ENCODE measurements at places on chromosomes 6 and 20.

DNA sequence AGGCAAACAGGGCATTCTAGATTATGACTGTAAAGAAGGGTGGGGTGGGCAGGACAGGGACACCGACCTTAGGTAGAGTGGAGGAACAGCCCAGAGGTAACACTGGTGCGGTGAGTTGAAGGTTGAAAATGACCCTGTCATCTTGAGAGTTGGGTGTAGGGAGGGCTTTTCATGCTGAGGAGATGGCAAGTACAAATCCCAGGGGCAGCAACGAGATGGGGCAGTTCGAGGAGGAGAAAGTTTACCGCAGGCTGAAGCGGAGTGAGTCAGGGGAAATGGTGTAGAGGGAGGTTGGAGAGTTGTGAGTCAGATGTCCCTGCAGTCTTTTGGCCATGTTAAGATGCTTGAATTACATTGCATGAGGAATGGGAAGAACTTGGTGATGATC lies 101.1 kb downstream of the HIVEP1 start:
- no peak for DNase-seq

DNA sequence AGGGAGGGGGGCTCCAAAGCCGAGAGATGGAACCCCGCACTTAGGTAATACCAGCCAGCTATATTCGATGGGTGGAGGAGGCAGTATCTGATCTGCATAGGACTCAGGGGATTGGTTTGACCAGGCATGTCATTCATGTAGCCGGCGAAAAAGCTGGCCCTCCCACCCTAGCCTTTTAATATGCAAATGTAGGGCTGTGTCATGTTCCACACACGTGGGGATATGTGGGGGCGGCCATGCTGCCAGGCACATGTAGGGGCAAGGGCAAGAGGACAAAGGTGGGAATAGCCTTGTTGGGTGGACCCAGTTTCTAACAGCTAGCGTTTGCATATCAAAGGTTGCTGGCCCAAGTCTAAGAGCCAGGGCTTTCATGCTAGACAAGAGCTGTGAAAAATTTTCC lies 39.1 kb upstream of the DDR1 start:
- no peak for DNase-seq

GRCh38 chr6:57068061-57068460 lies 21.6 kb downstream of the KIAA1586 start:
- no peak for DNase-seq

- no peak for DNase-seq
Observed at GRCh38 chr6:134662077-134662700, 287.7 kb downstream of the ALDH8A1 start.

- no peak for DNase-seq
Observed at GRCh38 chr6:19925533-19925932, 88.4 kb downstream of the ID4 start.

- no peak for DNase-seq
Observed at GRCh38 chr20:12512755-12513154, 496.0 kb upstream of the SPTLC3 start.

Data from activated CD4-positive, alpha-beta T cell treated with anti-CD3 and anti-CD28 coated beads, Interleukin-2, amount 50 U/mL, for 1 hour (primary cell).